ENCODE measurements at places on chromosomes 7 and 10. TPM values are rescaled to one million over a fixed set of nuclear protein-coding genes. Genes with fewer than 3 reads are reported as not detected.

DNA sequence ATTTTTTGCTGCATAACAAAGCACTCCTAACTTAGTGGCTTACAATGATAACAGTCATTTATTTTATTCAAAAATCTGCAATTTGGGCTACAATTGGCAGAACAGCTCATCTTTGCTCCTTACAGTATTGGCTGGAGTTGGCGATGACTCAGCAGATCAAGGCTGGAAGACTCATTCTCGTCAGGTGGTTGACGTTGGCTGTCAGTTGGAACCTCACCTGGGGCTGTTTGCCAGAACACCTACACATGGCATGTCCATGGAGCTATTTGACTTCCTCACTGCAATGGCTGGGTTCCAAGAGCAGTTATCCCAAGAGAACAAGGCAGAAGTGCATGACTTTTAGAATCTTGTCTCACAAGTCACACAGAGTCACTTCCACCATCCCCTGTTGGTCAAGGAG is 75.1 kb downstream of the NOD1 start:
- no peak for DNase-seq

- peak; percentile 22 for DNase-seq
Measured at GRCh38 chr10:86346799-86347665, 19.6 kb downstream of the GRID1 start.

- no peak for DNase-seq
Measured at GRCh38 chr10:116978901-116979300, 26.1 kb downstream of the SHTN1 start.

- DNase-seq: peak; percentile 13
Measured at GRCh38 chr7:151800861-151801260, 76.1 kb downstream of the PRKAG2 start.

GRCh38 chr7:44590910-44591309 is 8.9 kb upstream of the TMED4 start:
- DNase-seq: no peak

DNA sequence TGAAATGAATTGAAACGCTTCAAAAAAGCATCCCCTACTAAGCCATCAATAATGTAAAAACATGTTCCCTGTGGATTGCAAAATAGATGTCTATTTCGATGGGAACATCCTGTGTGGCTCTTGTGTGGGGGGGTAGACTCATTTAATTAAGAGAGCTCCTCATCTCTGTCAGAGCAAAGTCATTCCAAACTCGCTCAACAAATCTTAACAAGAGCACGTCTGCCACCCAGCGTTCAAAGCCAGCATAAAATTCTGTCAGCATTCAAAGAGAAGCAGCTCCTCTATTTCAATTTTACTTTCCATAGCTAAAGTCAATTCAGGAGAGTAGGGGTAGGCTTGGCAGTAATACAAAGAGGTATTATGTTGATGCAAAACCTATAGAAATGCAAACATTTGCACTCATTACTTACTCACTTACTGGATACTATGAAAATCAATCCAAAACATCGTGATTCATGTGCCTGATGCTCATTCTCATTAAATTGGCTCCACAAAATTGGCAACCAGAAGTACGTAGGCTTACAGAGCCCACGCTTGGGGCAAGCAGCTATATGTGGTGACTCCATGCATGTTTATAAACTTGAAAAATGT is 114.9 kb downstream of the IPMK start:
- DNase-seq: peak; percentile 45

DNA sequence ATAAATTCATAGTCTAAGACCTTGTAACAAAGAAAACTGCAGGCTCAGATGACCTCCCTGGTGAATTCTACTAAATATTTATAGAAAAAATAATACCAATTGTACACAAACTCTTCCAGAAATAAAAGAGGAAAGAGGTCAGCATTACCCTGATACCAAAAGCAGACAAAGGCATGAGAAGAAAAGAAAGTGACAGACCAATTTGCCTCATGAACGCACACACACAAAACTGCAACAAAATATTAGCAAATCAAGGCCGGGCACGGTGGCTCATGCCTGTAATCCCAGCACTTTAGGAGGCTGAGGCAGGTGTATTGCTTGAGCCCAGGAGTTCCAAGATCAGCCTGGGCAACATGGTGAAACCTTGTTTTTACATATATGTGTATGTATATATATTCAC is 12.7 kb upstream of the COMMD3 start:
- no peak for DNase-seq

DNA sequence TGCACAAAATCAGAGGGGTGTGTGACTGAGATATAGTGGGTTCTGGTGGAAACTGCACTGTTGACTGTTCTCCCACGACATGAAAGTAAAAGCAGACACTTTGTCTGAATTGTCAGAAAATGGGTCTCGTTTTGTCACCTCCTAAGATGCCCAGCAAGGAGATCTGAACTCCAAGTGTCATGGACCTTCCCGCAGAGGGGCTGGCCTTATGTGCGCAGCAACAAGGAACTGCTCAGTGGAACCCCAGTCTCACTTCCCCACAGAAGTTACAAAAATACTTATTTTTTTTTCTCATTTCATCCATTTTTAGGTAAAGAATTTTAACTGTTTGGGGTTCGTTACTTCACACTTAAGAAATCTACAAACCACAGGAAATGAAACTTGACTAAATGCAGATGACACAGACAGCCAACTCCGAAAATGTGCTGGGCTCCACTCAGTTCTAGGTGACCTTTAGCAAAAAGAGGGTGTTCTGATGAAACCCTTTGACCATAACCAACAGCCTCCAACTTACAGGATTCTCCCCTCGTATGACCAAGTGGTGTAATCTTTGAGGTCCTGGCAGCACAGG is 115.0 kb downstream of the FAM107B start:
- peak; percentile 42 for DNase-seq

DNA sequence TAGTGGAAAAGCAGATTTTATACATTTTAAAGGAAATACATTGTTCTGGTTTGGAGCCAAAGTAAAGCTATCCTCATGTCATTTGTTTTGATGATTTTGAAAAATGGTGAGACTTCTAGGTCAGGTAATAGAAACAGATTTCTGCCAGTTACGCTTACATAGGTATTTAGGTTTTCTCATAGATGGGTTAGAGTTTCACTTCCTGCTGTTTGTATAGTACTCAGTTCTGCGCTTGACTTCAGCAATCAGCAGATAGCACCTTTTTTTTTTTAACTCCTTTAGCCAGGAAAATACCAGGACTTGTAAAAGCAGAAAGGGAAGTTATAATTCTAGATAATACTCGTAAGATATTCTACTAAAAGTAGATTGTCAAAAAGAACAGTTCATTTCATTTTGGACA is 209.8 kb upstream of the POM121L12 start:
- DNase-seq: no peak

- DNase-seq: no peak
Measured at GRCh38 chr10:110413049-110413783, 84.5 kb upstream of the DUSP5 start.

DNA sequence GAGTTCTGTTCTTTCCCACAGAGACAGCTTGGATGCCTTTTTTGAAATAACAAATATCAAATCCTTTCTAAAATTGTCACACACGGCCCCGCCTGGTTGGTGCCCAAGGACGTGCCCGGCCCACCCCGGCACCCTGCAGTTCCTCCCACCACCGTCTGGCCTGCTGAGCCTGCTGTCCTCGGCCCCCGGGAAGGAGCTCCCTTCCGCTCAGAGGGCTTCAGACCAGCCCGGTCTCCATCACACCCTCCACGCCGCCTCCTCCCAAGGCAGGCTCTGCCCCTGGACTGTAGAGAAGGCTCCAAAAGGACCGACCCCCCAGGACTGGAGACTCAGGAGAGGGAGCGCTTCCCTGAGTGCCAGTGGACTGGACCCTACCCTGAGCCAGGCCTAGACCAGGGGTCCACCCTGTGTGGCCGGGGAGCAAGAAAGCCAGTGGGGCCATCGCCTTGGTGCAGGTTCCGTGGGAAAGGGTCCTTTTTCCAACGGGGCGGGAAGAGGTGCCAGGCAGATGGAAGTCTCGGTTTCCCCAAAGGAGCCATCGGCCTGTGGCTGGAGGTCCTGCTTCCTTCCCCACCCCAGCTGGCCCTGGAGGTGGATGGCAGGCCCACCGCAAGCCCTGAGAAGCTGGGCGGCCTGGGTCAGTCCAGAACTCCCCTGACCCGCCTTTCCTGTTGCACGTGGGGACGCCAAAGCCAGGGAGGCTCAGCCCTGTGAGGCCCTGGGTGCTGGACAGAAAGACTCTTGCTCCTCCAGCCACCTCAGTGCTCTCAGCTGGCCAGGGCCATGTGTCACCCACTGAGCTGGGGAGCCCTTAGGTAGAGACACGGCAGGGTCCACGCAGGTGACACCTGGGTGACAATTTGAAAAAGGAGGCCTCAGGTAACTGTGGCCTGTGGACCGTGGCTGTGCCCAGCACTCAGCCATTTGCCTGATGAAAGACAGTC is 69.8 kb downstream of the PWWP2B start:
- DNase-seq: peak; percentile 41

The HOGA1 gene
- total RNA-seq: 18.7 TPM

The COX19 gene
- 8.0 TPM for total RNA-seq

The ZNF138 gene
- 4.8 TPM for total RNA-seq

The DYDC1 gene
- not detected for total RNA-seq

The IGFBP3 gene
- 52.3 TPM for total RNA-seq

The CYP3A5 gene
- total RNA-seq: not detected
